ENCODE measurements at places on chromosomes 6 and 20.

GRCh38 chr6:137806914-137807682 is 60.0 kb upstream of the TNFAIP3 start:
- no peak for DNase-seq

- DNase-seq, result no peak
These were observed 70.9 kb downstream of the ATP9A start for GRCh38 chr20:51697096-51697826.

DNA sequence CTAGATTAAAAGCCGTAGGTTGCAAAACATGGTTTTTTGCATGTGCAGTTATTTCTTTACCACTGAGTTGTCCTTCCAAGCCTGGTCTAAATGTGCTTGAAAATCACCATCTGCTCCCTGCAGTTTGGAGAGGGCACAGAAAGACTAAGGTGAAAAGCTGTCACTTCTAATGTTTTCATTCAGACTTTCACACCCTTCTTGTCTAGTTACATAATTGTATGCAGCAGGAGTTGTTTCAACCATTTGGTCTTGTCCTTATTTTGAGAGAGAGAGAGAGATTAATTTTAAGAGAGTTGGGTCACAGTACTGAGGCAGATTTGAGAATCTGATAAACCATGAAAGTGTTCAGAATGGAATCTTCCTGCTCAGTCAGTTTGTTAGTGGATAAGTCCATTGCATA is 82.5 kb downstream of the ARID1B start:
- no peak for DNase-seq

DNA sequence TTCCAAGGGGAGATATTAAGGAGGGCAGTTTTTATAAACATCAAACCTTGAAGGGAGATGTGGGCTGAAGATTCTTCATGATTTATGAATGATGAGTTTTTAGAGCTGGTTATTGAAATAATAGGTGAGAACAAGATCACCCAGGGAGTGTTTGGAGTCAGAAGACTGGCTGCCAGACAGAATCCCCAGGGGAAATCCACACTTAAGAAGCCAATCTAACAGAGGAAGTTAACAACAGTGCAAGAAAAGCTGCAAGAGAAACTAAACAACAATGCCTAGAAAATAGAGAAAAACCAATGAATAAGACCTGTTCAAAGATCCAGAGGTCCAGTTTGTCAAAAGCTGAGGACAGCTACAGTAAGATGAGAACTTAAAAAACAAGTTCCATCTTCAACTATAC is 167.9 kb upstream of the MAN1A1 start:
- no peak for DNase-seq

DNA sequence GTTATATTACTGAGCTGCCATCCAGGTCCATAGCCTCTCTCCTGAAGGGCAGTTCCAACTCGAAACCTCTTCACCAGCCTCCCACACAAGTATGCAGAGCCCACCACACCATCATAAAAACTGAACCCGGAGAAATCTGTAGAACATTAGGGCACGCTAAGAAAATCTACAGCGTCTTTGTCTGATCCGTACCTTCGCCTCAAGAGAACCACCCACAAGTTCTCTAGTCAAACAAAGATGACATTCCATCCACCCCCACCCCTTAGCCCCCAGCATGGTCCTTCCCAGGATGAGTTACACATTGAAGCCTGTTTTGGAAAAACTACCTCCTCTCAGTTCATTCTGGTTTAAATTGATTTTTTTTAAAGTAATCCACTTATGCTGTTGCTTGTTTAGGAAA is 219.7 kb downstream of the ZMYND8 start:
- DNase-seq, result no peak

DNA sequence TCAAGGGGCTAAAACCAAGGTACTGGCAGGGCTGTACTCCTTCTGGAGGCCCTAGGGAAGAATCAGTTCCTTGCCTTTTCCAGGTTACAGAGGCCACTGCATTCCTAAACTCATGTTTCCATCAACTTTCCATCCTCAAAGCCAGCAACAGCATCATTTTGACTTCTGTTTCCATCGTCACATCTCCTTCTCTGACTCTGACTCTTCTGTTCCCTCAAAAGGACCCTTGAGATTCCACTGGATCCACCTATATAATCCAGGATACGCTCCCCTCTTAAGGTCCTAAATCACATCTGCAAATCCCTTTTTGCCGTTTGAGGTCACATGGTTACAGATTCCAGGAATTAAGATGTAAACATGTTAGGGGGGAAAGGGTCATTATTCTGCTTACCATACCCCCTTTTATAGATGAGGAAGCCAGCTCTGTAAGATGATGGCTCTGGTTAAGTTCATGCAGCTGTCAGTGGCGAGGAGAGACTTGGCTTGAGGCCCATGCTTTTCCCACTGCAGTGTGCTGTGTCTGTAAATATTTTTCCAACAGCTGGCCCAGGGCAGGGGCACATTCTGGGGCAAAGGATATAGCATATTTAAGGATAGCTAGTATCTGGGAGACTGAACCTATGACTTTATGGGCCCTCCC is 114.6 kb downstream of the TNFRSF21 start:
- DNase-seq, result no peak

GRCh38 chr6:145602726-145603326 is 132.5 kb downstream of the EPM2A start:
- DNase-seq, result no peak

DNA sequence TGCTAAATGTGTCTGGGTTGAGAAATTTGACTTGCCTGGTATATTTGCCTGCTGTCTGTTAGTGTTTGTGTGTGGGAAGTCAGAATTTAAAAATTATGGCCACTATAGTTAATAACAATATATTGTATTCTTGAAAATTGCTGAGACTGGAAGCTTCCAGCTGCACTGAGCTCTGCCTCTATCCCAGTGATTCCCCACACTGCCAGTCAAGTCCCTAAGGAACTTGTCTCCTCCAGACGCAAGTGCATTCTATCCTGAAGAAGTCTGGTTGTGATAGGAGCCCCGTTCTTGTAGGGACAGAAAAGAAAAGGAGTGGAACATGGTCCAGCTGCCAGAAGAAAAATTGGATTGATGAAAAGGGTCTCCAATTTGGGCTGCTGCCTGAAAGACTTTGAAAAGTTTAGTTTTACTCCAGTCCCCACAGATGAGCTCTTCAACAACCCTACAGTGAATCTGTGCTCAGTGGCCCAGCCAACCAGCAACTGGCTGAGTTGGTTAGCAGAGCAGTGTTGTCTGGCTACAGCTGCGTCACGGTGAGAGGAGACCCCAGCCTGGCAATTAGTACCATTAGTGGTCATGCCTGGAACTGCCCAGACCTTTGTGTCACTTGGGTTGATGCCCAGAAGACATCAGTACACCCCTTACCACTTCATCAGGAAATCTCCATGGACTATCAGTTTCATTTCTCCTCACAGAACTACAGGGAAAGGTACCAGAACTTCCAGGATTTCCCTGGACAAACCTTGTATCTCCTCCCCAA is 183.1 kb upstream of the MCHR2 start:
- DNase-seq, result no peak

Data from stimulated activated CD4-positive, alpha-beta T cell treated with anti-CD3 and anti-CD28 coated beads, Interleukin-4, amount 100 ng/mL, for 24 hours (primary cell).